ENCODE measurements at places on chromosomes 1 and 21. TPM values are rescaled to one million over a fixed set of nuclear protein-coding genes. Genes with fewer than 3 reads are reported as not detected.

Gene AMIGO1
- 2.7 TPM for total RNA-seq

Gene KIAA1614
- total RNA-seq: 8.6 TPM

Gene FTCD
- not detected for total RNA-seq

GRCh38 chr1:155893389-155894142, 17.6 kb downstream of the RIT1 start:
- 0 out of 2 replicates have a peak, but pooled peaks cover 15% of the 10 kb centered on the region for H3K36me3 ChIP-seq
- H3K4me3 ChIP-seq: peak overlapping the region; percentile 54
- H3K27me3 ChIP-seq: no peaks in the 10 kb centered on the region
- peak overlapping the region; percentile 94 for H3K27ac ChIP-seq
- peak; percentile 93 for DNase-seq

DNA sequence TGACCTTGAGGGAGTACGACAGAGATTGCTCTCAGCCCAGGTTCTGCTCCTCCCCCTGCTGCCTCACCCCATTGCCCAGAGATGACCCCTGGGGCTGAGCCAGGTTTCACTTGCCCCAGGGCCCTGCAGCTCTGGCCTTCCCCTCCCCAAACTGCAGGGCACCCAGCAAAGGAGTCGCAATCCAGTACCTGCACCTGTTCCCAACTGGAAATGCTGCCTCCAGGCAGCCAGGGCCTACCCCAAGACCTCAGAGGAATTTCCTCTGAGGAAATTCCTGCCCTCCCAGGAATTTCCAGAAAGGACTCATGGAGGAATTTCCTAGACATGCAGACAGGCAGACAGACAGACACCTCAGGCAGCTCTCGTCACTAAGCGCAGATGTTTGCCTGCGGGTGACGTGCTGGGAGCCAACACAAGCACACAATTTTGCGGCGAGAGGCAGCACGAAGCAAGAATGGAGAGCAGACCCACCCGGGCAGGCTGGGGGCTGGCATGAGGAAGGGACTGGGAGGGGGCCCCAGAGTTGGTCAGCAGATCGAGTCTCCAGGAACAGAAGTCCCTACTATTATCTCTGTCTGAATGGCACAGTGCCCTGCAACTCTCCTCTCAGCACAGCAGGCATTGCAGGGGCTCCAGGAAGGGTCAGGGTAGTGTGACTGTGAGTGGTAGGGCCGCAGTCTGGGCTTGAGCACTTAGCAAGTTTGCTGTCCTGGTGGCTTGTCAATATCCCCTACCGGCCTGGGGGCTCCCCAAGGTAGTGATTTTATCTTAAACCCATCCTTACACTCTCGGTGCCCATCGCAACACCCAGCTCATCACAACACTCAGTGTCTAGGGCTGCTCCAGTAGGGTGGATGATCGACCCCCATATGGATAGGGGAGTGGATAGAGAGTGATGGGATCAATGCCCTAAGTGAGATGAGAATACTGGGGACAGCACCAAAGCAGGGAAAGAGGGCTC, 2.9 kb upstream of the EFNA1 start:
- no peak for DNase-seq
- H3K4me1 ChIP-seq: 0 out of 2 replicates have a peak, but pooled peaks cover 10% of the 10 kb centered on the region
- no peaks in the 10 kb centered on the region for H3K36me3 ChIP-seq
- H3K27ac ChIP-seq: no peak overlapping the region
- H3K4me3 ChIP-seq: no peak overlapping the region

- no peaks in the 10 kb centered on the region for H3K4me1 ChIP-seq
- no peak overlapping the region for H3K27ac ChIP-seq
- no peak for DNase-seq
- H3K4me3 ChIP-seq: no peak overlapping the region
- no peaks in the 10 kb centered on the region for H3K36me3 ChIP-seq
Measured at GRCh38 chr1:177043597-177043996, 120.9 kb downstream of the ASTN1 start.

- DNase-seq: no peak
- H3K36me3 ChIP-seq: peaks cover 23% of the 10 kb centered on the region
- H3K27ac ChIP-seq: no peak overlapping the region
- H3K4me3 ChIP-seq: no peak overlapping the region
- no peaks in the 10 kb centered on the region for H3K27me3 ChIP-seq
- peaks cover 30% of the 10 kb centered on the region for H3K4me1 ChIP-seq
Measured at GRCh38 chr1:225995919-225996864, 3.0 kb downstream of the SDE2 start.

GRCh38 chr1:219312967-219313366, 139.3 kb downstream of the LYPLAL1 start:
- H3K36me3 ChIP-seq: peaks cover 6% of the 10 kb centered on the region
- H3K4me3 ChIP-seq: no peak overlapping the region
- H3K27me3 ChIP-seq: no peaks in the 10 kb centered on the region
- no peak overlapping the region for H3K27ac ChIP-seq
- H3K4me1 ChIP-seq: peaks cover 3% of the 10 kb centered on the region

Data from GM23248 (cell line).